Naive thymus-derived CD8-positive, alpha-beta T cell (primary cell): ENCODE measurements at places on chromosomes 6 and 20. TPM values are rescaled to one million over a fixed set of nuclear protein-coding genes. Genes with fewer than 3 reads are reported as not detected.

DNA sequence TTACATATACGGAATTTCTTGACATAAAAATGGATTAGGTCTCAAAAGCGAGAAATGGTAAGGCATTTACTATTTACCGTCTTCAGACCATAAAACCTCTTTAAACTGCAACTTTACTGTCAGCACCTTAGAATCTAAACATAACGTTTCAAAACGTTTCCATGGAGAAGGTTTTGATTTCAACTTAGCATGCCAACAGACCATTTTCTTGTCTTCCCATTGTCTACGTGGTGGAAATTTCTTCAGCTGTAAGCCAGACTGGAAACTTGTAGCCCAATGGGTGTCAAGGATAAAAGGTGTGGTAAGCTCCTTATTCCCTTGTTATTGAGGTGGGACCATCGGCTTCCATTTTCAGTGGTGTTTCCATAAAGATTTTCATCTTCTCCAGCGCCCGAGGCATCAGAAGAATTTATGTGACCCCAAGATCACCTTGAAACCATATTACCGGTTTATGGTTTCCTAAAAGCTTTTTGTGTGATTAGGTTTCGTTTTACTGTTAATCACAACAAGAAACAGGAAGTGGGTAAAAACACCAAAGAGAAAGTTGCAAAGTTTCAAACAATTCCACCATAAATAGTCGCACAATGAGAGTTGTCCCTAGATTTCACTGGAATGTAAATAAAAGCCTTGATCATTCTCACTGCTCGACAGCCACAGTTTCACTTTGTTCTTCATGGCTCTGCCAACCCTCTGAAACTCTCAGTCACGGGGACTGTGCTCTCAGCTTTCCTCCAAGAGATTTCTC lies 63.0 kb upstream of the CD2AP start:
- H3K36me3 ChIP-seq, result no peaks in the 10 kb centered on the region
- H3K27ac ChIP-seq, result peak overlapping the region; percentile 65
- H3K27me3 ChIP-seq, result no peaks in the 10 kb centered on the region
- H3K4me1 ChIP-seq, result peaks cover 20% of the 10 kb centered on the region

DNA sequence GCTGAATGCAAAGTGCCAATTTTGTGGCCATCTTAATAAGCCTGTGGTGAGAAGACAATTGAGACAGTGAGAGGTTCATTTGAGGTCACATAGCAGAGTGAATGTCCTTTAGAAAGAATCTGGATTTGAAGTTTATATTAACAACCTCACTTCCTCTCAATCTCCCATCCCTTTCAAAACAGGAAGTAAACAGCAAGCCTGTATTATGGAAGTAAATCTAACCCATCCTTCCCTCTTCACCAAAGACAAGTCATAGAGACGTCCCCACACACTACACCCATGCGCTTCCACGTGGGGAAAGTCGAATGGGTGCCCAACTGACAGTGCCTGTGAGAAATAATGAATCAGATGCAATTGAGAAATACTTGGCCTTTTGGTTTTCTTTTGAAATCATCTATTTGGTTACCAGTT lies 28.8 kb upstream of the CCND3 start:
- peak overlapping the region; percentile 89 for H3K27ac ChIP-seq
- peaks cover 92% of the 10 kb centered on the region for H3K4me1 ChIP-seq
- DNase-seq, result no peak
- peak overlapping the region; percentile 41 for H3K4me3 ChIP-seq
- H3K36me3 ChIP-seq, result no peaks in the 10 kb centered on the region

Gene COMMD7
- 36.4 TPM for total RNA-seq

DNA sequence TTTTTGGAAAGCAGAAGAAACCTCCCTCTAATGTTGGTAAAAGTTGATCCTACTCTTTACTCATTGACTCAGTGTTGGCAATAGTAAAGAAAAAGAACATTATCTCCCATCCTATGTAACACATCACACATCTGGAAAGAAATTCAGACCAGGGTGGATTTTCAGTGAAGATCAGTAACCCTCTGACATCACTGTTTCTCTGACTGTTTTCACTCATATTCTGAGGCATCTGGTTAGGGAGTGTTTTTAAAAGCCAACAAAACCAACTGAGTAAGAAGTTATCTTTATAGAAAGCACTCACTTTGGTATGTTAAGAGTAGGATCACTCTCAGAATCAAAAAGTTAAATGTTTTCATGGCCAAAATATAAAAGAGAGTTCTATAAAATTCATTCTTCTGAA lies 143.6 kb downstream of the DST start:
- no peak overlapping the region for H3K4me3 ChIP-seq
- no peak overlapping the region for H3K27ac ChIP-seq
- no peaks in the 10 kb centered on the region for H3K36me3 ChIP-seq
- H3K4me1 ChIP-seq, result no peaks in the 10 kb centered on the region

GRCh38 chr20:4154958-4155411 lies 139.6 kb upstream of the RNF24 start:
- peaks cover 13% of the 10 kb centered on the region for H3K4me1 ChIP-seq
- H3K27ac ChIP-seq, result no peak overlapping the region
- no peak overlapping the region for H3K4me3 ChIP-seq
- peaks cover 27% of the 10 kb centered on the region for H3K27me3 ChIP-seq

DNA sequence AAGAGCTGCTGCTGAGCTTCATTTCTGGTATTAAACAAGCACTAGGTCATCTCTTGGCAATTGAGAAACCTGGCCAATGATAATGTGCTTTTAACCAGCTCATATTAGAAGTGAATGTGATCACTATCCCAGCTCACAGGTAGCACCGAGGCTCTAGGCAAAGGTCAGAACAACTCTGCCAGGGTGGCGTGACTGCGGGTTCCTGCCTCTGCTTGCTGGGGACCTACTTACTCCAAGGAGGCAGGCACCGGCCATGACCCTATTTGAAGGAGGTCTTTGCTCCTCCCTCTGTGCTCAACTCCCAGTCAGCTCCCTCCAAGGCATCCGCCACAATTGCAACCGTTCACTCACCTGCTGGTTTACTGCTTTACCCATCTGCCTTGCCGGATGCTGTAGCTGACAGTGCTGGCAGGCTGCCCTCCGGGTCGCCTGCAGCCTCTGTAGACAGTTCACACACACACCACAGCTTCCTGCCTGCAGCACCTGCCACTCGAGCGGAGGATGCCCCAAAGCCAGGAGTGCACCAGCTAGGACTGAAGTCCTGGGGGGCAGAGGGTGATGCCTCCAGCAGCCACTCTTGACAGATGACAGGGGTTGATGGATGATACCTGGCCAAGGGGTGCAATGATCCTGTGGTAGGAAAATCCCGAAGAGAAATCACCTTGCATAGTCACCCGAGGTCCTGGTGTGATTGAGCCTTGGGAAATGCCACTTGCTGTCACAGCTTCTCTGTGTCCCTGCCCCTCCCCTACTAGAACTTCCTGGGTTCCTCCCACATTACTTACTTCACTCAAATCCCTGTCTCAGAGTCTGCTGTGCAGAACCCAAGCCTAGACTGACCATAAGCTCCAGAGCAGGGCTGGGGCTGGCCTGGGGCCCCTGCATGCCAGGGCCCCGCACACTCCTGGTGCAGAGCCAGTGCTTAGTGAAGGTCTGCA lies 8.8 kb upstream of the VSX1 start:
- H3K4me3 ChIP-seq, result no peak overlapping the region
- H3K4me1 ChIP-seq, result peaks cover 40% of the 10 kb centered on the region
- peak overlapping the region; percentile 91 for H3K27ac ChIP-seq
- DNase-seq, result peak; percentile 61
- H3K36me3 ChIP-seq, result no peaks in the 10 kb centered on the region

DNA sequence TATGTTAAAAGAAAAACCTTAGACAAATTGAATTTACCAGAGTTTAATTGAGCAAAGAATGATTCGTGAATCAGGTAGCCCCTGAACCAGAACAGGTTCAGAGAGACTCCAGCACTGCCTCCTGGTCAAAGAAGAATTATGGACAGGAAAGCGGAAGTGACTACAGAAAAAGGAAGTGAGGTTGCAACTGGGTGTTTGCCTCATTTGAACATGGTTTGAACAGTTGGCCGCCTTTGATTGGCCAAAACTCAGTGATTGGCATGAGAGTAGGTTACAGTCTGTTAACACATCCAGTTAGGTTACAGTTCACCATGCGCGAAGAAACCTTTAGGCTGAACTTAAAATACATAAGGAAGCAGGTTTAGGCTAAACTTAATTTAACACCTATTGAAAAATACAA lies 248.8 kb downstream of the TFAP2A start:
- H3K4me1 ChIP-seq, result no peaks in the 10 kb centered on the region
- H3K27me3 ChIP-seq, result no peaks in the 10 kb centered on the region
- H3K36me3 ChIP-seq, result no peaks in the 10 kb centered on the region

Gene JPH2
- total RNA-seq, result not detected

Gene OPN5
- not detected for total RNA-seq

DNA sequence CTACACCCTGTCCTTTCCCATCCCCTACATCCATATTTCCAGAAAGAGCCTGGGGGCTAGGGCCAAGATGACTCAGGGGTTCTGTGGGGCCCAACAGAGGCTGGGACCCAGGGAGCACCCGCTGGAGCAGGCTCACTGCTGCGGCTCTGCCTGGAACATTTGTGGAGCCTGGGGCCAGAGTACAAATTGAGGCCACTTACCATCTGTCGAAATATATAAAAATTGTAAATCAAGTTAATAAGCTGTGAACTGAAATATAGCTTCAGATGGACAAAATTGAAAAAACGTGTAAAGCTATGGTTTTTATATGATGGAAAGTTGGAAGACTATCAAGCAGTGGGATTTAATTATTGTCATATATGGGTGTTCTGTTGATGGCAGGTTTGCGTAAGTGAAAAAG lies 82.9 kb upstream of the ATXN1 start:
- DNase-seq, result no peak
- no peak overlapping the region for H3K4me3 ChIP-seq
- H3K4me1 ChIP-seq, result peaks cover 5% of the 10 kb centered on the region
- no peak overlapping the region for H3K27ac ChIP-seq
- peaks cover 4% of the 10 kb centered on the region for H3K27me3 ChIP-seq

DNA sequence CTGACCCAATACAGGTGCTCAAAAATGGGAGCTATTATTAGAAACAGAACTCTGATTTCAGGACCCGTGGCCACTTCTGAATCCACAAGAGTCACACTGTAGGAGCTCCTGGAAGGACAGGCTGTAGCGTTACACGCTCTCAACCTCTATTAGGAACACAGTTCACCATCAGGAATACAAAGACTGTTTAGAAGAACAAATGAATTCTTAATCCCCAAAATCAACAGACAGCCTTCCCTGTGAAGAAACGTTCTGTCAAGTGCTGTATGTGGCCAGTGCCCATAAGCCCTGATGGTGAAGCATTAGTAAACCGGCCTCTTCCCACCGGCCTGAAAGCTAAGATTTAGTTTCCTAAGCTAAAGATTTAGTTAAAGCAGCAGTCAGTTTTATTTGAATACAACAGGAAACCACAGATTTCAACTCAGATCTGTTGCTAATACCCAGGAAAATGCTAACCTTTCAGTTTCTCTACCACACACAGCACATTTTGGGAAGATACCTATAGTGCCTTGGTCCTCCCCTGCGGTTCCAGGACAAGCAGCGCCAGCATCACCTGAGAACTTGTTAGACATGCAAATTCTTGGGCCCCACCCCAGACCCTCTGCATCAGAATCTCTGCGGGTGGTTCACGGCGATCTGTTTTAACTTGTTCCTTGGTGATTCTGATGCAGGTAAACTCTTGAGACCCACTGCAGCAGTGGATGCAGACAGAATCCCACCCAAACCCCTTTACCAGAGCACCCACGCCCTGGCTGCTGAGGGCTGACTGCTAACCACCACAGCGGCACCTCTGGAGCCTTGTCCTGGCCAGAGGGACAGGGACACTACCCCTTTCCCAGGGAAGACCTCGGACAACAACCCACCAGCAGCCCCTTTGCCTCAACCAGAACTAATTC lies 33.4 kb downstream of the MTRES1 start:
- peak overlapping the region; percentile 50 for H3K27ac ChIP-seq
- H3K27me3 ChIP-seq, result no peaks in the 10 kb centered on the region
- peak overlapping the region; percentile 76 for H3K4me3 ChIP-seq
- H3K36me3 ChIP-seq, result no peaks in the 10 kb centered on the region
- DNase-seq, result peak; percentile 5

- no peaks in the 10 kb centered on the region for H3K27me3 ChIP-seq
- H3K4me1 ChIP-seq, result peaks cover 40% of the 10 kb centered on the region
- H3K4me3 ChIP-seq, result peak within 1 kb of the TSS; percentile 86
- DNase-seq, result peak; percentile 64
- H3K27ac ChIP-seq, result peak within 1 kb of the TSS; percentile 96
These were observed at the start of gene DNPH1 for GRCh38 chr6:43228951-43229802. Gene DNPH1 (minus strand): TSS chr6:43229481. CDS start chr6:43229456, 25 bp downstream.

Gene NKAIN2
- total RNA-seq, result not detected

DNA sequence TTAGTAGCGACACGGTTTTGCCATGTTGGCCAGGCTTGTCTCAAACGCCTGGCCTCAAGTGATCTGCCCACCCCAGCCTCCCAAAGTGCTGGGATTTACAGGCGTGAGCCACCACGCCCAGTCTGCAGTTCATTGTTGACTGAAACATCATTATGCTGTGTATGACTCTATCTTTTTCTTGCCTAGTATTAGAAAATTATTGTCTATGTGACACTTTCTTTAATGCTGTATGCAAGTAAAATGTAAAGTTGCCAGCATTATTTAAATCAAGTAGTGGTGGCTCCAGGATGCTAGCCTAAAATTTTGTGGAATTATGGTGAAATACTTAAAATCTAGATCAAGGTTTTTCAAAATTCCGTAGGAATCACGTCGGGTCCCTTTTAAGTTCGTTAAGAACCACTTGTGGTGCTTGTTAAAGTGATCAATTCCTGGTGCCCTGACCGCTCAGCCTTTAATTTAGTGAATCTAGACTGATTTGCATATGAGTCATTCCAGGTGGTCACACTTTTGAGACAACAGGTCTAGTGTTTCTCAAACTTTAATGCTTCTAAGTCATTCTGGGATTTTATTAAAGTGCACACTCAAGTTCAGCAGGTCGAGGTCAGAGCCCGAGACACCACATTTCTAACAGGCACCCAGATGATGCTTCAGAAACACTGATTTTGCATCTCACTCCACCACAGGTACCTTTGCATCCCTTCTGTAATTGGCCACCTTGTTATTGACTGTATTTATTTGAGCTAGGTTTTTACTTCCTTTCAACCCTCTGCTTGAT lies 132.6 kb upstream of the MTHFD1L start:
- no peak for DNase-seq
- H3K27me3 ChIP-seq, result no peaks in the 10 kb centered on the region
- no peak overlapping the region for H3K4me3 ChIP-seq
- H3K4me1 ChIP-seq, result no peaks in the 10 kb centered on the region
- no peak overlapping the region for H3K27ac ChIP-seq

Gene CLPSL1
- total RNA-seq, result not detected

- H3K27ac ChIP-seq, result peak overlapping the region; percentile 76
- H3K4me3 ChIP-seq, result no peak overlapping the region
- no peaks in the 10 kb centered on the region for H3K27me3 ChIP-seq
- no peak for DNase-seq
- H3K36me3 ChIP-seq, result peaks cover 4% of the 10 kb centered on the region
These were observed 29.1 kb downstream of the RALY start for GRCh38 chr20:34022839-34023234.

- DNase-seq, result no peak
- no peak overlapping the region for H3K4me3 ChIP-seq
- peaks cover 2% of the 10 kb centered on the region for H3K4me1 ChIP-seq
- H3K27me3 ChIP-seq, result peaks cover 4% of the 10 kb centered on the region
- no peaks in the 10 kb centered on the region for H3K36me3 ChIP-seq
These were observed 226.6 kb downstream of the ALDH8A1 start for GRCh38 chr6:134723081-134723871.

DNA sequence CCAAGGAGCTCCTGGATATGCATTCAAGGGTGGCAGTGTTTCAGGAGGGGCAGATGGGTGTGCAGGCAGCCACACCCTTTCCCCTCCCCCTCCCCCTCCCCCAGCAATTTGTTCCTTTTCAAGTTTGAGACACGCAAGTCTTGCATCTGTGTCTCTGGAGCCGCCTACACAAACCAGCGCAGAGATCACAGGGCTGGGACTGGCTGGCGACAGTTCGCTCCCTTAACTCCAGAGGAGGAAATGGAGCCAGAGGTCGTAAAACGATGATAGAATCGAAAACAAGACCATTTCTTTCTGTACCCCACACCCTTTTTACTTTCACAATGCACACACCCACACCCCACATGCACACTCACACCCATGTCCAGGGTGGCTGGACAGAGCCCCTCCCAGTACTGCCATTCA lies 163.1 kb downstream of the LY86 start:
- peaks cover 16% of the 10 kb centered on the region for H3K4me1 ChIP-seq
- H3K36me3 ChIP-seq, result no peaks in the 10 kb centered on the region
- no peaks in the 10 kb centered on the region for H3K27me3 ChIP-seq
